Stimulated activated CD4-positive, alpha-beta T cell treated with anti-CD3 and anti-CD28 coated beads, Interleukin-1b, Interleukin-23, amount 100 ng/mL, for 1 hour (primary cell): ENCODE measurements at places on chromosomes 11 and 22.

DNA sequence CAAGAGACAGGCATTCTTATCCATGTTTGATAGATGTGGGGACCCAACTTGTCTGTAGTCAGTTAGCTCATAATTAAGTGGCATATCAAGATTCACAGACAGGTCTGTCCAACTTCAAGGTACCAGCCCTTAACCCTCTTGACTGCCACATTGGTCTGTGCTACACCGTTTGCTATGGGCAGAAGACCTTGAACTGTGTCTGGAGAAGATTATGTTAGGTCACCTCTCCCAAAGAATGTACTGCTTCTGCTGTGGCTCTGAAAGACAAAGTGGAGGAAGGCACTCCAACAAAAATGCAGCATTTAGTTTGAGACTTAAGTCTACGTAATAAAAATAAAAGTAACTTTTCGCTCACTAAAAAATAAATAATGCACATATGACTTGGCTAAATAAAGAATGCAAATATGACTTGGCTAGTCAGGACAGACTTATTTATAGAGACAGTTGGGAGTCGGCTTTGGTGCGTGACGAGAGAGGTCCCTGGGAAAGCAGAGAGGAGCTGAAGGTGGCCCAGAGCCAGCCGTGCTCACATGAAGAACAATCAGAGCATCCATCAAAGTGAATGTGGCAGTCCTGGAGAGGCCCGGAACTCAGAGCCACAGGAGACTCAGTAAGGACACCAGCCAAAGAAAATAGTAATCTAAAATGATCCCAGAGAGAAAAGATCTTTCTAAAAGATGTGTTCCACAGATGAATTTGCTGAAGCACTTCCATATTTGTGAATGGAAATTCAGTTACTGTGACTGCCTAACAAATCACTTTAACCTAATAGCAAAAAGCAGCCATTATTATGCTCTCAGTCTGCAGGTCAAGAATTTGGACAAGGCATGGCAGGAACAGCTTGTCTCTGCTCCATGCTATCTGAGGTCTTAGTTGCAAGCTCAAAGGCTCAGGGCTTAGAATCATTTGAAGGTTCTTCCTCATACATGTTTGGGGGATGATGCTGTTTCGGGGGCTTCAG is 35.0 kb downstream of the CWC15 start:
- DNase-seq, result no peak

DNA sequence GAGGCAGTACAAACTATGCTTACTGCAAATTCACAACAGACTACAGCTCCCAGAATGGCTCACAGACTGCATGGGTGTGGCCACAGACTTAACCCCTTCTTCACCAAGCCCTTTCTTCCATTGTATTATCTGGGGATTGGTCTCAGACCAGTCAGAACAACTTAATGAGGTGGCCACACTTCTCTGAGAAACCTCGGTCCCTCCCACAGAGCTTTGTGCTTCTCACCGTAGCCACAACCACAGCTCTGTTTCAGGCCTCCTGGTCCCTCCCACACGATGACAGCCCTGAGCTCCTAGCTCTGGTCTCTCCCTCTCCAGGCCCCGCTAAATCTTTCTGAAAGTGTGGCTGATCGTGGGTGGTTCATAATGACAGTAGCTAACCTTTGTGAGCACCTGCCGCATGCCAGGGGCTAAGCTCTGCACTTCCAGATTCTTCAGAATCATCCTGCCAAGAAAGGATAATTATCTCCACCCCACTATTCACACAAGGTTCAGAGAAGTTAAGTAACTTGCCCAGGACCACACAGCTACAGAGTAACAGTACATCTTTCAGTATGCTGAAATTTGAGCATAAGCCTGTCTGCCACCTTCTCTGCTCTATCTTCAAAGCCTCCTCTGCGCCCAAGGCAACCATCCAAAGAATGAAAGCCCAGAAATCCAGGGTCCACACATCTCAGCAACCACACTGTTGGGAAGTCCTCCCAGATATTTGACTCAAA is 5.4 kb downstream of the PDE2A start:
- no peak for DNase-seq

- no peak for DNase-seq
Observed at GRCh38 chr22:29780748-29781676, 13.8 kb downstream of the UQCR10 start.

DNA sequence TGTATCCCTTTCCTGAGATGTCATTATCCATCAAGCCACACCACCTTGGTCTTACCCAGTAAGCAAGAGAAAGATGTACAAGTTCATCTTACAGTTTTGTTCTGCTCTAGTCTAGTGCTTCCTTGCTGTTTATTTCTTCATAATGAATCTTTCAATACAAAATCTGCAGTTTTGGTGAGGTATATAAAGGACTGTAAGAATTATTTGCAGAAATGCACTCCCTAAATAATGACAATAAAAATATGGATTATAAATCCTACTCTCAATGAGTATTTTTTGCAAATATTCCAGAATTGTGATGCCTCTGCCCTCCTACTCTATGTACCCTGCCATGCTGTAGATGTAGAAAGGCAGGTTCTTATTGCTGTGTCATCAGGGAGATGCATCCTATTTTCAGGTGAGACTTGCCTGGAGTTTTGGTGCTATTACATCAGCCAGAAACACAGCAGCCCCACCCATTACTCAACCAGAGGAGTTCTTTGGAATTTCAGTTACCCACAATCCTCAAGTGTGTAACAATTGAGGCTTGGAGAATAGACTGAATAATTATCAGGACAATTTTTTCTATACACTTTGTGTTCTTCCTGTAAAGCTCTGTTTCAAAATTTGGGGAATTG is at the start of gene OR10S1:
OR10S1 (minus strand) TSS at position 51 of the 617 bp plus-strand sequence. CDS start 117 bp downstream, outside the sequence.
- no peak for DNase-seq
